Umbilical cord (tissue), 2 donors: ENCODE measurements at places on chromosomes 12 and 14. TPM values are rescaled to one million over a fixed set of nuclear protein-coding genes. Genes with fewer than 3 reads are reported as not detected.

- DNase-seq, result no peak
Measured at GRCh38 chr14:102644523-102644922, 52.1 kb downstream of the RCOR1 start.

GRCh38 chr14:49598189-49598484 lies 603 bp upstream of the LRR1 start:
- DNase-seq, result no peak

The HOXC9 gene
- total RNA-seq, result 10.4 TPM

The PYGL gene
- total RNA-seq, result 51.0 TPM

The HOXC10 gene
- total RNA-seq, result 3.4 TPM

The OXA1L gene
- 20.7 TPM for total RNA-seq

The CLEC6A gene
- total RNA-seq, result 3.9 TPM
